Posterior vena cava (tissue), 2 donors: ENCODE measurements at places on chromosomes 11 and 22. TPM values are rescaled to one million over a fixed set of nuclear protein-coding genes. Genes with fewer than 3 reads are reported as not detected.

- no peak for DNase-seq
These were observed 23.5 kb downstream of the SPATA19 start for GRCh38 chr11:133821776-133822175.

- no peak for DNase-seq
These were observed 13.8 kb downstream of the UQCR10 start for GRCh38 chr22:29780748-29781676.

Gene LRRC74B
- total RNA-seq, result not detected

DNA sequence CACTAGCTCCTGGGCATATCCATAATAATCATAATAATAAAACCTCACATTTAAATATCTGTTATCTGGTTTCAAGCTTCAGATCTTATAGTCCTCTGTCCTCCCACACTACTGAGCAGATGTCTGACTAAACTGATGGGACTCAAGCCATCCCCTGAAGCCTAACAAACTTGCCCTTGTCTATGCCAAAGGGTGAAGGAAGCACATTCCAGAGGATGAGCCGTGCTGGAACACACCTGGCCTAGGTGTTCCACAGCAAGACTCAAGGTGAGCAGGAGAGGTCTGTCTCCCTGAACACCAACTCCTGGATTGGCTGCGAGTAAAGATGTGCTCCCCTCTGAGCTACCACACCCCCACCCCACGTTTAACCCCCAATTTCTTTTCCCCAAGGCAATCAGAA is 14.7 kb downstream of the SCUBE2 start:
- no peak for DNase-seq

DNA sequence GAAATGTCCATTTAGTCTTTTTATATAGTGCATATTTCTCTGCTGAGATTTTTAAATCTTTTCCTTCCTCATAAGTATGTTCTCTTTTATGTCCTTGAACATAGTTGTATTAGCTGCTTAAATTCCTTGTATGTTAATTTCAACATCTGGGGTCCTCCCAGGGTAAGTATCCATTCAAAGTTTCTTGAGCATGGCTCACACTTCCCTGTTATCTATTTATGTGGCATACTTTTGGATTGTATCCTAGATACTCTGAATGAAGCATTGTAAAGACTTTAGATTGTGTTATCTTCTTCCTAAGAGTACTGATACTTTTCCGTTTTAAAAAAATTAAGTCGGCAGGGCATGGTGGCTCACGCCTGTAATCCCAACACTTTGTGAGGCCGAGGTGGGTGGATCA is 28.4 kb upstream of the PITPNB start:
- no peak for DNase-seq
